PC-3 (cell line): ENCODE measurements at places on chromosomes 13 and 19. TPM values are rescaled to one million over a fixed set of nuclear protein-coding genes. Genes with fewer than 3 reads are reported as not detected.

DNA sequence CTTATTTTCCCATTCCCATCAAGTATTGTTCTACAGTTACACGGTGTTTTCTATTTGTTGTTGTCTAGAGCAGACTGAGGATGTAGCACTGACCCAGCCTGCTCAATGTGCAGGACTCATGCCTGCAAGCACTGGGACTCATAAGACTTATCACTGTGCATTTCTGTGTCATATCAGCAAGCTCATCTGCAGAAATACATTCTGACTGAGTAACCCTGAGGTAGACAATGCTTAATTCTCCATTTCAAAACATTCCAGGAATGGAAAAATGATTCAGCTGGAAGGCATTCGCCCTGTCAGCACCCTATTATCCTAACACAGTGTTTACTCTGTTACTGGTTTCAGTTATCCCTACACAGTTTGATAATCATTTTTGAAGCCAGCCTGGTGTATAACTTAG, 2506.4 kb downstream of the PCDH9 start:
- peak; percentile 93 for DNase-seq
- no peaks in the 10 kb centered on the region for H3K27me3 ChIP-seq
- H3K27ac ChIP-seq: peak overlapping the region; percentile 22; the same call in 1 of the 2 replicates
- H3K4me1 ChIP-seq: peaks cover 13% of the 10 kb centered on the region
- H3K4me3 ChIP-seq: no peak overlapping the region
- H3K36me3 ChIP-seq: no peaks in the 10 kb centered on the region

DNA sequence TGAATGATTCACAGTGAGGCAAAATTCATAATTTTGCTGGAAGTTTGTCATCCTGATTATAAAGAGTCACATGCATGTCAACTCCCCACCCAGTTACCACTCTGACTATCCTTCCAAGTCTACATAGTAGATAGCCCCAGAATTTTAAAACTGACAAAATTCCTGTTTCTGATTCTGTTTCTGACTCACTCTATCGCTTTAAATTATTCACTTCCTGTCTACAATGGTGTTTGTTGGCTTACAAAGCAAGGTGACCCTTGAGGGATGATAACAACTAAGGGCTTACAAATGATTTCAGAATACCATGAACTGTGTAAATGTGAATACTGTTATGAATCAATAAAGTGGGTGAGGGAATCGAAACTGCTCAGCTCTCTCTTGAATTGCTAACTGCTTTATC, 98.7 kb upstream of the KL start:
- no peaks in the 10 kb centered on the region for H3K27me3 ChIP-seq
- peaks cover 8% of the 10 kb centered on the region; the same call in 1 of the 2 replicates for H3K4me1 ChIP-seq
- no peak overlapping the region for H3K4me3 ChIP-seq

DNA sequence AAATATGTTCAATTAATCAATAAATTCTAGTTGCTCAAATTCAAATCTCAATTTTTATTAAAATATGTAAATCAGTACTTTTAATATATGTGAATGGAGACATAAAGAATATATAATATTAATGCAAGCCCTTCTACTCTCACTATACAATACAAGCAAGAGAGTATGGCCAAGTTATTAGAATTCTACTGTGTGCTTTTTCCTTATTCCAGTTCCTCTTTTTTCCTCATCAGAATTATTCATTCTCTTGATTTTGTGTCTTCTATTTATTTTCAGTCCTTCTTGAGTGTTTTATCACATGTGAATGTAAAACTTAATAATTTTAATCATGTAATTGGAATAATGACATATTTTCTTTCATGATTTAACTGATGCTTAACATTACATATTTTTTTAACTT, 276.8 kb downstream of the PCDH20 start:
- H3K27me3 ChIP-seq: no peaks in the 10 kb centered on the region
- no peak overlapping the region for H3K4me3 ChIP-seq
- H3K36me3 ChIP-seq: no peaks in the 10 kb centered on the region
- DNase-seq: no peak

DNA sequence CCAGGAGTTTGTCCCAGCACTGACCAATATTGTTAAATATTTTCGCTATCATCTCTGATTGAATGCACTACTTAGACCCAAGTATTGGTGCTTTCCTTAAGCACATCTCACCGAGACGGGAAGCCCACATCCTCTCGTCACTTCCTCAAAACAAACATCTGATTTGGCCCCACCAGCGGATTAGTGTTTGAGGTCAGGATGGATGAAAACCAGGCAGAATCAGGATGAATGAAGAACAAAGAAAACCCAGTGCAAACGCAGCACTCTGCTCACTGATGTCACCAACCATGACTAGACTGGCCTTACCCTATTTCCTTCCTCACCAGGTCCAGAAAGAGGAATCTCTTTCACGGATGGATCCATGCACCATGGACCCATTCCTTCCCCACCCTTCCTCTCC, 6.0 kb downstream of the PLAUR start:
- H3K4me3 ChIP-seq: no peak overlapping the region
- H3K4me1 ChIP-seq: no peaks in the 10 kb centered on the region
- peaks cover 68% of the 10 kb centered on the region for H3K36me3 ChIP-seq
- no peak for DNase-seq
- no peak overlapping the region for H3K27ac ChIP-seq

DNA sequence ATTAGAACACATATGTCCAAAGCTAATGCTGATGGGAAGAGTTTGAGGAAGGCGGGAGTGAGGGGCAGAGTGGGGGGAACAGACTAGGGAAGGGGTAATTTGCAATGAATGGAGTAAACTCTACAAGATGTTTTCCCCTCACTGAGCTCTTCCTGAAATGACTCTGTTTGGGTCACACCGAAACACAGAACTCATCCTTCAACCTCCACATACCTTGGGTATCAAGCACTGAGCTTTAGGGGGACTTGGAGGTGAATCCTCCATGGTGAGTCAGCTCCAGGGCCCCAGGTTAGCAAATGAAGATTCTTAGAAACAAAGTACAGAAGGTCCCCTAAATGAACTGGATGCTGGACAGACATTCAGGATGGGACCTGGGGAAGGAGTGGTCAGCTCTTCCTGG, 1.3 kb upstream of the SIGLEC10 start:
- H3K36me3 ChIP-seq: no peaks in the 10 kb centered on the region
- H3K27ac ChIP-seq: no peak overlapping the region
- no peaks in the 10 kb centered on the region for H3K4me1 ChIP-seq
- DNase-seq: no peak
- H3K27me3 ChIP-seq: peaks cover 33% of the 10 kb centered on the region
- no peak overlapping the region for H3K4me3 ChIP-seq

- peak overlapping the region; percentile 86 for H3K4me3 ChIP-seq
- no peaks in the 10 kb centered on the region for H3K36me3 ChIP-seq
- peak overlapping the region; percentile 92 for H3K27ac ChIP-seq
- DNase-seq: peak; percentile 25
These were observed 442 bp downstream of the REXO1 start for GRCh38 chr19:1847684-1848398.

DNA sequence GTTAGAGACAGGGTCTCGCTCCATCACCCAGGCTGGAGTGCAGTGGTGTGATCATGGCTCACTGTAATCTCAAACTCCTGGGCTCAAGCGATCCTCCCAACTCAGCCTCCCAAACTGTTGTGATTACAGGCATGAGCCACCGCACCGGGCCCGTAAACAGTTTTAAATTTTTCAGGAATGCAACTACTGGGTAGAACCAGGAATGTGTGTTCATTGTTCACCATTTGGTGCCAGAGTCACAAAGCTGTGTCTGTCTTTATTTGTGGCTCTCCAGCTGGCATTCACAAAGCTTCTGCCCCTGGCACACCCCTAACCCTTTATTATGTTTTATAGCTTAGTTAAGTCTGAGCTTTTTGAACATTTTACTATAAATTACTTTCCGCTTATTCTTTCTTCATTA, 19.8 kb upstream of the ACP7 start:
- no peaks in the 10 kb centered on the region for H3K36me3 ChIP-seq
- peaks cover 3% of the 10 kb centered on the region; the same call in 1 of the 2 replicates for H3K4me1 ChIP-seq
- no peaks in the 10 kb centered on the region for H3K27me3 ChIP-seq
- H3K27ac ChIP-seq: no peak overlapping the region
- no peak for DNase-seq

DNA sequence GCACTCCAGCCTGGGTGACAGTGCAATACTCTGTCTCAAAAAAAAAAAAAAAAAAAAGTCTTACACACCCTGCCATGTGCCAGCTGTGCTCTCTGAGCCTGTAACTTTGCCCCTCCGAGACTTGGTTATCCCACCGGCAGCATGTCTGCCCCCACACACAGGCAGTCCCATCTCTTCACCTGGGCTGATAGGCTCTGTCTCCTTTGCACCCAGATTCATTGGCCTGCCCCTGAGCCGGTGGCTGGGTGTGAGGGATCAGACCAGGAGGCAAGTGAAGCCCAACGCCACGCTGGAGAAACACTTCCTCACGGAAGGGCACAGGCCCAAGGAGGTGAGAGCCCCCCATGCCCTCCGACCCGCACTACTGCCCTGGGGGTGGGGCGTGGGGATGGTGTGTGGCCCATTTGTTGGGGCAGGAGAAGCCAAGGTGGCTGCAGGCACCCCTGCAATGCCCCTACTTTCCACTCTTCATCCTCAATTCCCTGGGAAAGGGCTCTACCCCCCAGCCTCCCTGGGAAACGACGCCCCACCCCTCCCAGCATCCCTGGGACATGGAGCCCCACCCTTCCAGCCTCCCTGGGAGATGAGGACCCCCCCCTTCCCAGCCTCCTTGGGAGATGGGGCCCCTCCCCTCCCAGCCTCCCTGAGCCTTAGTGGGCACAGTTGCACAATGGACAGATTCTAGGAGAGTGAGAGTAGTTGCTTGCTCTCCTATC, 45.3 kb downstream of the CERS4 start:
- no peak overlapping the region for H3K27ac ChIP-seq
- no peaks in the 10 kb centered on the region for H3K27me3 ChIP-seq
- no peak for DNase-seq
- no peak overlapping the region for H3K4me3 ChIP-seq

DNA sequence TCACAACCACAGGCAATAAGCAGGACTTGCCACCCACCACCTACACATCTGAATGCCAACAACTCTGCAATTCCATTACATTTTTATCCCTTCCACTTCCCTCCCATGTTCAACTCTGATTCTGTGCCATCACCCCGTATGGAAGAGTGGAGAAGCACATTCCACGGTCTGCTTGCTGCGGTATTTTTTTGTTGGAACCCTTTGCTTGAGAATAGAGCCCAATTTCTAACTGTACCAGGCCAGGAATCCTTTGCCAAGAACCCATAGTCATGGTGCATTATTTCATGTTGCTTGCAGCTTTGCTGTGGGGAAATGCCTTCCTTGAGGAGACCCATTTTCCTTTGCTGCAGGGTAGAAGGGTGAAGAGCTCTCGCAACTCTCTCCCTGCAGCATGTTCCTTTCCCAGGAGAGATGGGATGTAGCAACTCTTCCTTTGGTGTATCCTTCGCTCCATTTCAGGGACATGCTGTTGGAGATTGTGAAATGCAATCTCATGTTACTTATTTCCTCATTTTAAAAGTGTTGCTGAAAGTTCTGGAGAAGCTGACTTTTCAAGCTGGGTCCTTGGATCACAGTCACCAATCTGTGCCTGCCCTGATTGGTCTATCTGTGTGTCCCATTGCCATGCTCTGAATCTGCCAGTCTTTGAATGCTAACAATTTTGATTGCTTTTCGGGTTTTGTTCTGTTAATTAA, 69.8 kb upstream of the STARD13 start:
- no peak for DNase-seq
- no peaks in the 10 kb centered on the region for H3K36me3 ChIP-seq
- H3K4me1 ChIP-seq: peaks cover 9% of the 10 kb centered on the region; the same call in 1 of the 2 replicates
- H3K27me3 ChIP-seq: no peaks in the 10 kb centered on the region
- no peak overlapping the region for H3K27ac ChIP-seq
- no peak overlapping the region for H3K4me3 ChIP-seq

- H3K27ac ChIP-seq: no peak overlapping the region
- no peaks in the 10 kb centered on the region for H3K36me3 ChIP-seq
- H3K4me3 ChIP-seq: no peak overlapping the region
- no peaks in the 10 kb centered on the region for H3K4me1 ChIP-seq
- DNase-seq: peak; percentile 46
These were observed 39.9 kb upstream of the CCNE1 start for GRCh38 chr19:29771708-29772414.

GRCh38 chr19:12990853-12991252, 4.4 kb upstream of the NFIX start:
- no peaks in the 10 kb centered on the region for H3K27me3 ChIP-seq
- no peaks in the 10 kb centered on the region for H3K36me3 ChIP-seq
- H3K4me3 ChIP-seq: no peak overlapping the region
- peaks cover 4% of the 10 kb centered on the region; the same call in 1 of the 2 replicates for H3K4me1 ChIP-seq

DNA sequence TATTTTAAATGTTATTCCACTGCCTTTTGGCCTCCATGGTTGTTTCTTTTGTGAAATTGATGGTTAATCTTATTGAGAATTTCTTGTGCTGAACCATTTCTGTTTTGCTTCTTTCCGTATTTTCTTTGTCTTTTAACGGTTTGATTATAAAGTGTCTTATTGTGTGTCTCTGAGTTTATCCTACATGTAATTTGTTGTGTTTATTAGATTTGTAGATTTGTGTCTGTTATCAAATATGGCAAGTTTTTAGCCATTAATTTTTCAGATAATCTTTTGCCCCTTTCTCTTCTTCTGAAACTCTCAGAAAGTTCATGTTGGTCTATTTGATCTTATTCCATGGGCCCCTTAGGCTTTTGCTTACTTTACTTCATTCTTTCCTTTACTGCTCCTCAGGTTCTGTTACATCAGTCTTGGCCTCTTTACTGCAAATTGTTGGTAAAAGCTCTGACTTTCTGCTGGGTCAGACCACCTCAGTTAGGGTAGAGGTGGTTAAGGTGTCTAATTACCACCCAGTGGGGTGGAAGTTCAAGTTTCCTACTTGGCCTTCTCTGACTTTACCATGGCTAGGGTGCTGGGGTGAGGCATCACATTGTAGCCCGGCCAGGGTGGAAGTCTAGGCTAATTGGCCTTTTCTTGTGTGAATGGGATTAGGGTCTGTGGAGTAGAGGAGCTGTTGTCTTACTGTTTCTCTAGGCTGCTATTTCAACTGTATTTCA, 58.3 kb downstream of the ZMYM2 start:
- no peak for DNase-seq
- H3K36me3 ChIP-seq: peaks cover 41% of the 10 kb centered on the region
- H3K27ac ChIP-seq: no peak overlapping the region
- no peaks in the 10 kb centered on the region for H3K27me3 ChIP-seq

- H3K4me1 ChIP-seq: peaks cover 32% of the 10 kb centered on the region
- H3K27me3 ChIP-seq: peaks cover 5% of the 10 kb centered on the region; the same call in 1 of the 2 replicates
- DNase-seq: no peak
- no peak overlapping the region for H3K4me3 ChIP-seq
These were observed 10.8 kb downstream of the IGFL3 start for GRCh38 chr19:46113726-46114125.

GRCh38 chr19:48997972-48998371, 4.3 kb downstream of the RUVBL2 start:
- H3K4me1 ChIP-seq: peaks cover 6% of the 10 kb centered on the region; the same call in 1 of the 2 replicates
- H3K36me3 ChIP-seq: no peaks in the 10 kb centered on the region; the same call in 1 of the 2 replicates
- no peaks in the 10 kb centered on the region for H3K27me3 ChIP-seq
- H3K27ac ChIP-seq: no peak overlapping the region
- DNase-seq: peak; percentile 63

- peak overlapping the region; percentile 48 for H3K27ac ChIP-seq
- peaks cover 22% of the 10 kb centered on the region for H3K4me1 ChIP-seq
- DNase-seq: peak; percentile 41
- H3K4me3 ChIP-seq: no peak overlapping the region
- H3K36me3 ChIP-seq: no peaks in the 10 kb centered on the region
- H3K27me3 ChIP-seq: no peaks in the 10 kb centered on the region
These were observed 38.9 kb downstream of the RASL11A start for GRCh38 chr13:27309401-27309958.

- H3K36me3 ChIP-seq: no peaks in the 10 kb centered on the region
- no peaks in the 10 kb centered on the region for H3K27me3 ChIP-seq
- H3K4me3 ChIP-seq: no peak overlapping the region
- H3K27ac ChIP-seq: no peak overlapping the region
- H3K4me1 ChIP-seq: peaks cover 16% of the 10 kb centered on the region
These were observed 6.0 kb upstream of the TNFAIP8L1 start for GRCh38 chr19:4633140-4633967.

BBC3 gene
- total RNA-seq: 2.4 and 2.9 TPM in 2 replicates

LRRC63 gene
- total RNA-seq: 0.26 and 0.35 TPM in 2 replicates

LAMP1 gene
- 110 and 111 TPM in 2 replicates for total RNA-seq

ATF5 gene
- 50.7 and 75.5 TPM in 2 replicates for total RNA-seq

ZNF235 gene
- total RNA-seq: 0.92 and 1.0 TPM in 2 replicates

OR7A10 gene
- not detected in 2 replicates for total RNA-seq

FREM2 gene
- total RNA-seq: 0.04 TPM in 1 of 2 replicates, not detected in the other

RAB20 gene
- total RNA-seq: 22.9 and 27.9 TPM in 2 replicates
